ENCODE measurements at places on chromosomes 6 and 20.

DNA sequence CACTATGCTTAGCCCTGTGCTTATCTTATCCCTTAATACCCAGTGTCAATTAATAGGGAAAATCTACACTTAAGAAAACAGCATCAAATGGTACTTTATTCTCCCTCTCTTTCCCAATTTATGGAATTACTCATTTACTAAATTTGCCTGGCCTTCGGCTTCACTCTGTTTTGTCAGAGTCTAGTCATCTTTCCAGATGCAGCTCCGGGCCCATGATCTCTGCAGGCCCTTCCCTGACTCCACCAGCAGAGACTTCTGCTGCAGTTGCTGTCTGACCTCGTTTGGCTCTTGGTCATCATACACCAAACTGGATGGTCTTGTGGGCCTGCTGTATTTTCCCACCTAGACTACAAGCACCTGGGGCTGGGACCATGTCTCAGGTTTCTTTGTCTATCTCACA is 27.4 kb downstream of the MRS2 start:
- DNase-seq: no peak

DNA sequence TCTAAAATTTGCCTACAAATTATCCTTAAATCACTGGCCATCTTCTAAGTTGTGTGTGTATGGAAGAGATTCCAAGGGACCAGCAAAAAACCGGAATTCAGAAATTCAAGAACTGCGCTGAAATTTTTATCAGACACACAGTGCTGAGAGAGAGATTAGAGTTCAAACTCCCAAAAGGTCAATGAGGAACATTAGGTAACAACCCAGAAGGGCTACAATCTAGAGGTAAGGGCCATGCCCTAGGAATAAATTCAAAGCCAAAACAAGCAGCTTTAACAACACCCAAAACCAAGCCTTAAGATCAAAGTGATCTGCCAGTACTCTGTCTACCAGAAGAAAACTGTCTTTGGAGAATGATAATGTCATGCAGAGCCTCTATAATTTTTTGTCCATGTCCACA is 17.8 kb downstream of the SRSF12 start:
- no peak for DNase-seq

DNA sequence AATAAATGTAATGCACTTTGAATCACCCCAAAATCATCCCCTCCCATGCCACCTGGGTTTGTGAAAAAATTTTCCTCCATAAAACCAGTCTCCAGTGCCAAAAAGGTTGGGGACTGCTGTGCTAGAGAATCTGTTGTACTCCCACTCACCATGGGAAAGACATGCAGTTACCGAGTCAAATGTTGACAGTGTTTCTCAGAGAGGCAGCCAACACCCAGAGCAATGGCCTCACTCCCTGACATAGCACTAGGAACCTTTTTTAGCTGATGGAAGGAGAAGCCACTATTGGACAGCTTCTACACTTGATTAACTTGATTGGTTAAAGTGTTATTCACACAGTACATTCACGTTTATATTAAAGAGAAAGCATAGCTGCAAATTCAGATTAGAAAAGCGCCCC is 59.8 kb upstream of the MANEA start:
- no peak for DNase-seq

DNA sequence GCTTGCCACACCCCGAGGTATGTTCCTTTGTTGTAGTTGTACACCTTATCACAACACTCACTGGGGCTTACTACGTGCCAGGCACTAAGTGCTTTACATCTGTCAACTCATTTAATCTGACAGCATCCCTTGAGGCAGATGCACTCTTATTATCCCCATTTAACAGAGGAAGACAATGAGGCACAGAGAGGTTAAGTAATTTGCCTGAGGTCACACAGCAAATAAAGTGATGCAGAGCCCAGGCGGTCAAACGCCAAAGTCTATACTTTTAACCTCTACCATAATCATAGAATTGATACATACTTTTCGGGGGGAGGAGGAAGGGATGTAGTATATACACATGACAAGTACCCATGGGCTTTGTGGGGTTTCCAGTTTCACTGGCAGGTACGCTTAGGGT is 37.7 kb downstream of the MDFI start:
- DNase-seq: no peak

DNA sequence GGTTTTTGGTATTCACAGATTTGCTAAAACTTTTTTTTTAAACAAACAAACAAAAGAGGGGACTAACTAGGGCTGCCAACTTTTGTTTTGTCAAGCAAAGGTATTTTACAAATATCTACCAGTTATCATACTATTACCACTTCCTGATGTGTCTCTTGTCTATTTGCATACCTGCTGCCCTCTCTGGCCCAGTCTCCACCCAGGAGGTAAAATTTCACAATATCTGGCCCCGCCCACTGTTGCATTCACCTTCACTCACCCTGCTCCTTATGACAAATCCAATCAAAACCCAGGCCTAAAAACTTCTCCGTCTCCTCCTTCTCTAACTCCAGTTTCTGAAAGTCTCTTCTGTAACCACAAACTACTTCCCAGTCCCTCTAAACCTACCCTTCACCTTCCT is 82.2 kb downstream of the TRERF1 start:
- DNase-seq: peak; percentile 38

DNA sequence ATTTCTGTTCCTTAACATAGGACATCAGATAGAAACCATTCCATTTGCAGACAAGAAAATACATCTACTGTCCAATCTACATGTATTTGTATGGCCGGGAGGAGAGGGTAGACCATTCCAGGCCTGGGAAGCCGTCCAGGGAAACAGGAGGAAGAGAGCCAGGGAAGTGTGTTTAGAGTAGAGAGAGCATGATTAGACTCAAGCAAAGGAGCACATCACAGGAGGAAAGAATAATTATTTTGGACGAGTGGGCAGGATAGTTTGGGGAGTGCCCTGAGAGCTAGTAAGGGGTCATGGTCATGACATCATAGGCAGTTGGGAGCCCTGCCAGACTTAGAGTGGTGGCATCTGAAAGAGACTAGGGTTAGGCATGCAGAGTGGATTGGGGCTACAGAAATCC is 250.0 kb downstream of the HIVEP2 start:
- no peak for DNase-seq

GRCh38 chr20:31547720-31548298 is 33.6 kb downstream of the HM13 start:
- DNase-seq: no peak

DNA sequence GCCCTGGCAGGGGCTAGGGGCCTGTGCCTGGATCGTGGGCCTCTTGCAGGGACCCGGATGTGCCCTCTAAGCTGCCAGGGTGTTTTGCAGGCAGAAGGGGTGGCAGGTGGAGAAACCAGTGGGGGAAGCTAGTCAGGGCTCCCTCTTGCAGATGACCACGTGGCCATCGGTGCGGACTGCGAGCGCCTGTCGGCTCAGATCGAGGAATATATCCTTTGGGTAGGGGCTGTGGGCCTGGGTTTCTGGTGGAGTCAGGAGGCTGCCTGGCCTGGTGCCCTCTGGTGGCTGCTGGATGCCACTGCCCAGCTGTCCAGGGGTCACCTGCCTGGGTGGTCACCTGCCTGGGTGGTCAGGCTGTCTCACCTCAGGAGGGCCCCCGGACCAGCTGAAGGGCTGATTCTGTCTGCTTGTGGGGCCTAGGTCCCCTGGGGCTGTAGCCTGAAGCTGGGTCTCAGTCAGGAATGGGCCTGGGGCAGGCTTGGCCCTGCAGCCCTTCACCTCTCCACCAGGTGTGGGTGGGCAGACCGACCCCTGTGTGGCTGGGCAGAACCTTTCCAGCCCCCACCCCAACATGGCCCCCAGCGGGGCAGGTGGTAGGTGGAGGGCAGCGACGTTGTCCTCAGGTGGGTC is 6.7 kb downstream of the TCEA2 start:
- peak; percentile 14 for DNase-seq

DNA sequence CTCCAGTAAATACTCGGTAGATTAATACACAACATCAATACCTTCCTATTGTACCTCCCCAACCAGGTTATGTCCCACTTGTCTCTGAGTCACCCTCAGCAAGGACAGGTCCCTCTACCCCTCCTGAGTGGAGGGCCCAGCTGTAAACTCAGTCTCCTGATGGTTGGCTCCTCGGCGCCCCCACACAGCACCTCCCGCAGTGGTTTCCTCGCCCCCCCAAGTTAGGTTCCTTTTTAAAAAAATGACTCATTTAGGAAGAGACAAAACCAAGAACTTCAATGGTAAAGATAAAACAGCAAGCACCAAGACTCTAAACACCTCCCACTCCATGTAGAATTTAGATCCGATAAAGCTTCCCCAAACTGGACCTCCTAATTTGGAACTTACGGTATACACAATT is 83.5 kb downstream of the TRERF1 start:
- DNase-seq: peak; percentile 80

GRCh38 chr6:139736325-139736906 is 362.0 kb upstream of the CITED2 start:
- DNase-seq: no peak

DNA sequence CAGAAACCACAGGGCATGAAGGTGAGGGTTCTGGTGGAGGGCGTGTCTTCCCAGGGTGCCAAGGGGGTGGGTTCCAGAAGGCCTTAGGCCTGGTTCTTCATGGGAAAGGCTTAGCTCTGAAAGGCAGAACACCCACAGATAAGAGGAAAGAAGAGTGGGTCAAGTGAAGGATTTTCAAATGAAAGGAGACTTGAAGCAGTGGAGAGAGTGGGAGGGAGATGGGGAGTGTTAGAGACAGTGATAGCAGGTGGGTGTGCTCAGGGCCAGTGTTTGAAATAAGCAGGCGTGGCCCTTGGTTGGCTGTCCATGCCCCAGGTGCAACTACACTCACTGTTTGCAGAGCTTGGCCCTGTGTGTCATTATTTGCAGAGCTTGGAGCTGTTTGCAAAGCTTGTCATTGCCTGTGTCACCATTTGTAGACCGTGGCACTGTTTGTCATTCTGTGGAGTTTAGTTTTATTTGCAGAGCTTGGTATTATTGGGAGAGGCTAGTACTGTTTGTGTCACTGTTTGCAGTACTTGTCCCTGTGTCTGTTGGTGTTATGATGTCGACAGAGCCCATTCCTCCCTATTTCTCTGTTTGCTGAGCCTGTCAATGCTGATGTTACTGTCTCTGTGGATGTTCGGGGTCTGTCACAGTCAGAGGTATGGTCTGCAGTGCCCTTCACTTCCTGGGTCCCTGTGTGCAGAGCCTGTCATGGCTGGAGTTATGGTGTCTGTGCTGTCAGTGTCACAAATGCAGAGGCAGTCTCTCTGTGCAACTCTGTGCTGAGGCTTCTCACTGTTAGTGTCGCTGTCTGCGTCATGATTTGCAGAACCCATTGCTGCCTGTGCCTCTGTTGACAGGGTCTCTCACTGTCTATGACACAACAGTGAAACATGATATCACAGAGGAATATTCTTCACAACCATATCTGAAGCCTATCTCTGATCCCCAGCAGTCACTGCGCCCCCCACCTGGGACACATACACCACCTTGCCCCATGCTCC is 127.7 kb upstream of the LRFN2 start:
- no peak for DNase-seq

All from CD4-positive, alpha-beta T cell treated with Interleukin-15 for 4 hours (primary cell).